ENCODE measurements at places on chromosomes 1 and 21.

DNA sequence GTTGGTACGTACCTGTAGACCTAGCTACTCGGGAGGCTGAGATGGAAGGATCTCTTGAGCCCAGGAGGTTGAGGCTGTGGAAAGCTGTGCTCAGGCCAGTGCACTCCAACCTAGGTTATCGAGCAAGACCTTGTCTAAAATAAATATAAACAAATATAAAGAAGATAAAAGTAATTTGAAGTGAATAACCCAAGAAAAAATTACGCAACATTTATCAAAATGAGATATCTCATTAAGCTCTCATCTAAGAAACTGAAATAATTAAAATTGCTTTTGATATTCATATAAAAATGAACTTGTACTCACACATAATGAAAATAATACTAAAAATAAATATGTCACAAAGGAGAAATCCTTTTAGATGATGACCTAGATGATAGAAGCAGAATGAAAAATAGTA lies 647.1 kb upstream of the NCAM2 start:
- DNase-seq: no peak

DNA sequence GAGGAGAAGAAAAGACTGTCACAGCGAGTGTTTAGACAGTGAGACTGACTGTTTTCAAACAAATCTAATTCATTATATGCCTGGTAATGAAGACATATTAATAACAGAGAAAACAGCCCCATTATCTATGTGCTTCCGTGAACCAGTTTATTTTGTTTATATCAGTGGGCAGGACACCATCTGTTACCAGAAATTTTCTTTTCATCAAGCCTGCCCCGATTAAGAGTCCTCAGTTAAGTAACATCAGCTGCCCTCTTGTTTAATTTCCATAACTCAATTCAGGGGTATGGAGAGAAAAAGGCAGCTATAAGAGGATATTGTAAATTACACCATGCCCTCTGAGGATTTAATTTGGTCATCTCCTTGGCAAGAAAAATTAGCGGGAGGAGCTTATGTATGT lies 94.0 kb downstream of the TMEM200B start:
- no peak for DNase-seq

- DNase-seq: no peak
These were observed 104.6 kb downstream of the PLXNA2 start for GRCh38 chr1:208139434-208140045.

DNA sequence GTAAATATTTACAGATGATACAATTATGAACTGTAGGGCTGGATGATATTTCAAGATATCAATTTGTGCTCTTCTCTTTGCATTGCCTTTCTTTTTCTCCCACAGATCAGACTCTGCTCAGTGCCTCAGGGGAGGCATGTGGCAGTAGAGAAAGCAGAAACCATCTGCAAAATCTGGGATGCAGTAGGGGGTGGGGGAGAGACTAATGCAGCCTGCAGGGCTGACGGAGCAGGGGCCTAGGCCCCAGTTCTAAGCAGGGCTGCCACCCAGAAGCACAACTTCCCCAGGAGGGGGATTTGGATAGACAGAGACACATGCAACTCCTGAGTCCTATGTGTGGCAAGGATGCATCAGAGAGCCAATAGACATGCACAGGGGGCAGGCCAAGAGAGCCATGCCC lies 511.6 kb downstream of the SMYD3 start:
- DNase-seq: no peak

DNA sequence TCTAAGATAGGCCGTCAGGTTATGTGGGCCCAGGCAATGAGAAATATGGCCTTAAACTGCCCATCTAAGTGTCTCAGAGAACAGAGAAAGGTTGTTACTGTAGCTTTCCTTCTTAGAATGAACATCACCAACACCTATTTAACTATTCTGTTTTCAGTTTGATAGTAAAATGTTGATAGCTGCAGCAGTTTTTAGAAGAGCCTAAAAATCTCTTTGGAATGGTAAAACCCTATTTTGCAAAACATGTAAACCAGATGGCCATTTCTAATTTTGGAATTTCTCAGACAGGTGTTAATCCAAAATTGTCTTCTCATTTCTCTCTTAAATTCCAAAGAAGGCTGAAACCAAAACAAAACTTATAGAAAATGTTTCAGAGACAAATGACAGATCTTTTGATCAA lies 57.5 kb downstream of the DIPK1A start:
- DNase-seq: no peak

DNA sequence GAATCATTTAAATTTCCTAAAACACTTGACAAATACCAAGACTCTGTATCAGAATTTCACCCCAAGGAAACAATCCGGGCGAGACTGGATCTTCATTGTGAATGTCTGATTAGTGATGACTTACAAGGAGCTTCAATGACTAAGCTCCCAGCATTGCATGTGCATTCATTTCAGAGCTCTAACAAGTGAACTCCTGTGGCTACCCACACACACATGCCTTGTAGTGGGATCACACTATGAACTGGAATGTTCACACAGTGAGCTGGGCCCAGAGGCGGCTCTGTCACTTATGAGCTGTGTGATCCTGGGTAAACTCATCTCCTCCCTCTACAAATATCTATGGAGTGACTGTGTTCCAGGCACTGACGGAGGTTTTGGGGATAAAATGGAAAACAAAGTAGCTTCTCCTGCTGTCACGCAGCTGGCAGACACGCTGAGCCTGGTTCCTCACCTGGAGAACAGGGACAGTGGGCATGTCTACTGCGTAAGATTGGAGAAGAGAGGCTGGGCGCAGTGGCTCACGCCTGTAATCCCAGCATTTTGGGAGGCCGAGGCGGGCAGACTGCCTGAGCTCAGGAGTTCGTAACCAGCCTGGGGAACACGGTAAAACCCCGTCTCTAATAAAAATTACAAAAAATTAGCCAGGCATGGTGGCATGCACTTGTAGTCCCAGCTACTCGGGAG lies 56.9 kb downstream of the CLSTN1 start:
- no peak for DNase-seq

DNA sequence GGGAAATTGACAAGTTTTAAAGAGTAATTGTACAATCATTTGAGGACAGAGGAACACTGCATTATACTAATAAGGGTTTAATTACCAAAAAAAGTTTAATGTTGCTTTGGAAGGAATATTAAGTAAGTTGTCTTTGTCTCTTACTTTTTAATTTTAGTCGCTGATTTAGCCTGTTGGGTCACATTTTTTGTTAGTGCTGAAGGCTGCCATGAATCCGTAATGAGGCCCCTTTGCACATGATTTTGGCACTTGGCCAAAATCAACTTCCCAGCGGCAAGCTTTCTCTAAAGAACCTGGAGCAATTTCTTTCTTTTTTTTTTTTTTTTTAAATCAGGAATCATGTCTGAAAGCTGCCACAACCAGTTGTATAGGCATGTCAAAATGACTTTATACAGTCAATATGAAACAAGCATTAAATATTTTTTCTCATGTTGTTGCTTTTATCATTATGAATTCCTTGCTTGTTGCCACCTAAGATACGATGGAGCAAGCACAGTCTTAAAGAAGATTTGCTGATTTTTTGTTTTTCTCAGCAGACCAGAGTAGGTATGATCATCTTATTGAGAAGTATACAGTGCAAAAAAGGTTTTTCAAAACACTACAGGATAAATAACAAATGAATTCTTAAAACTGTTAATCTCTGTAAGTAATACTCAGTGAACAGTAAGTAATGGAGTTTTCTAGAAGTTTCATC lies 690.4 kb downstream of the USP25 start:
- no peak for DNase-seq

Data from CD4-positive, alpha-beta T cell treated with Interleukin-6 at 100 ng/mL for 8 hours (primary cell).